ENCODE measurements at places on chromosomes 5 and 9.

DNA sequence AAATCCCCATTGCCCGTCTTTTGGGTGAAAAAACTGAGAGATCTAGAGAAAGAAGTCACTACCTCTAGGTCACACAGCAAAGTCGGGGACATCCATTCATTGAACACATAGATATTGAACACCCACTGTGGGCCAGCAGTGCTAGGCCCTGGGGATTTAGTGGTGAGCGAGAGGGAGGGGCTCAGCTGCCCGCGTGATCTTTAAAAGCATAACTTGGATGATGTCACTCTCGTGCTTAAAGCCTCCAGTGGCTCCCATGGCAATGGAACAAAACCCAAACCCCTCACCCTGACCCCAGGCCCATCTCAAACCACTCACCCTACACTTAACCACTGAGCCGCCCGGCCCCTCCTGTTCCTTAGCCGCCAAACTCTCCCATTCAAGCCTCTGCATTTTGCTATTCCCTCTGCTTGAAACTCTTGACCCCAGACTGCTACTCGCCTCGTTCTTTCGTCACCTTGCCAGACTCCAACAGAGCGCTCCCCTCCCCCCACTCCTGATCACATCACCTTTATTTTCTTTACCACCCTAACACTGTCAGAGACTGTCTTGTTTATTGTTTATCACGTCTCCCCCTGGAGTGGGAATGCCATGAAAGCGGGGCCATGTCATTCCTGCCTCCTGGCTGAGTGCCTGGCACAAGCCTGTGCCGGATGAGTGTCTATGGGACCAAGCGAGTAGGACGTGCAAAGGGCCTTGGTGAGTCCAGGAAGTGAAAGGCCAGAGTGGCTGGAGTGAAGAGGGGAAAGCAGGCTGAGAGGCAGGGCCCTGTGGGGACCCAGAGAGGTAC is 710 bp upstream of the PIP5KL1 start:
- DNase-seq, result no peak

GRCh38 chr5:14503681-14504331 is 77.8 kb upstream of the OTULINL start:
- DNase-seq, result no peak

DNA sequence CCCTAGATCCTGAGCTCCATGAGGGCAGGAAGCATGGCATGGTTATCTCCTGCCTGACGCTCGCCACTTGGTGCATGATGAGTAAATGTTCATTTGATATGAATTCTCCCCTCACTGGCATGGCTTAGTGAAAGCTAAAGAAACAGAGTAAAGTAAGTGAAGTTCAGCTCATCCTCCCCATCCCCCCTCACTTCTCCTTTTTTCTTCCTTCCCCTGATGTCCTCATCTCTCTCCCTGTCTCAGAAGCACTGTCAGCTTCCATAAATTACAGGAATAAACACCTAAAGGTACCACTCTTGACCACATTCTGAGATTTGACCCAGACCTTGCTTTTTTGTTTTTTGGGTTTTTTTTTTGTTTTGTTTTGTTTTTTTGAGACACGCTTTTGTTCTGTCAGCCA is 73.3 kb downstream of the SNX18 start:
- DNase-seq, result no peak

DNA sequence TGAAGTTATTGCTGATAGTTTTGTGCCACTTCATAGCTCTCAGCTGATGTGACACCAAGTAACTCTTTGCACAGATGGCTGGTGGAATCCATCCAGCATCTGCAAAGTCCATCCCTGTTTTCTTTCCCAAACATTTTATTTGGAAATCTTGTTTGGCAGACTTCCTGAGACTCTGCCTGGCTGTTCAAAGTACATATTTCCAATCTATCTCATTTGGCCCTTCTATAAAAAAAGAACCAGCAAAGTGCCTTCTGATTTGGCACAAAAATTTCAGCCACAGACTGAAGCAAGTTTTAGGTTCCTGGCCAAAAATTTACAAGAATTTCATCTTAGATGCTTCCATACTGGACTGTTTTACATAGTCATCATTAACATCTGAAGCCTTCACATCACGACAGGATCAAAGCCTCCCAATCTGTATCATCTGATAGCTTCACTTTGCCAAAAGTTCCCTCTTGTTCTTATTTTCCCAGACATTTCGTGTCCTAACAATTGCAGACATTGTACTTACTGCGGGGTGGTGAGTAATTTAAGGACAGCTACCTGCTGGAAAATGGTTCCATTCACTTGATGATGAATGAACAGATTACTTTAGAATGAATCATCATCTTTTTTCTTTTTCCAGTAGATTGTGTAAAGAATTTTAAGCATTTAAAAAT is 377.3 kb downstream of the KIAA0825 start:
- no peak for DNase-seq

- DNase-seq, result no peak
Measured at GRCh38 chr5:172548311-172548731, 92.7 kb upstream of the NEURL1B start.

DNA sequence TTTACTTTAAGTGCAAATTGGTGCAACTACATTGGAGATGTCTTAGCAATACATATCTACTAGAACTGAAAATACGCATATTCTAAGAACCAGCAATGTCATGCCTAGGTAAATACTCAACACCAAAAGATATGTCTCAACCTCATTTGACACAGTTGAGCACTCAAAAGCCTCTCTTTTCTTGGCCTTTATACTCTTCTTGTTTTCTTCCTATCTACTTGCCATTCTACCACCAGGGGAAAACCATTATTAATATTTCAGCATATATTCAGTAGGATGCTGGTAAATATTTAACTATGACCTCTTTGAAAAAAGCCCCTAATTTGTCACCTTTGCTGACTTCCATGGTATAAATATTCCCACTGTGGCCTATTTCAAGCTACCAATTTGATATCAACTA is 443.8 kb downstream of the LRRC70 start:
- DNase-seq, result no peak

GRCh38 chr5:74173241-74173640 is 467.3 kb downstream of the ENC1 start:
- DNase-seq, result no peak

DNA sequence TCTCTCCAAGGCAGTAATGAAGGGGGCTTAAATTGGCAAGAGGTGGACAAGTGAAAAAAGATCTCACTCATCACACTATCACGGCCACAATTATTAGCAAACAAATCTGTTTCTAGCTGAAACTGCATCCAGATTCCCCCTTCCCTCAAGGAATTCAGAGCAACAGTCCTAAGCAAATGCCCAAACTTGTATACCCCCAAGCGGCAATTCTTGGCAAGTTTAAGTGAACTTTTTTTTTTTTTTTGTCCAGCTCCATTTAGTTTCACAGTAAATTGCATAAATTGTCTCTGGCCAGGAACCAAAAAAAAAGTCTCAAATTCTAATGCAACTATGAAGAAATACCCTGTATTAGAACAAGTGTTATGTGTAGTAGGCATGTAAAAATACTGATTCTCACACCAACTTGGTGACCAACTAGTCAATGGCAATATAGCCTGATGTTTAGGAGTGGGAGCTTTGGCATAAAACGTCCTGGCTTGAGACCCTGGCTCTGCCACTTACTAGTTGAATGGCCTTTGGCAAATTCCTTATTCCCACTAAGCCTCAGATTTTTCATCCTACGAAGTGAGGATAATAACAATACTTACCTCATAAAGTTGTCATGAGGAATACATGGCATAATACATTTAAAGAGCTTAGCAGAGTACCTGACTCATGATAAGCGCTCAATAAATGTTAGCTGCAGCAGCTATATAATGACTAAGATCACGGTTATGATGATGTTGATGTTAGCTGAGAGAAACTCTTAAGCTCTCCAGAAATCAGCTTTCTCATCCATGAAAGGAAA is 193.2 kb downstream of the ADAMTSL1 start:
- no peak for DNase-seq

DNA sequence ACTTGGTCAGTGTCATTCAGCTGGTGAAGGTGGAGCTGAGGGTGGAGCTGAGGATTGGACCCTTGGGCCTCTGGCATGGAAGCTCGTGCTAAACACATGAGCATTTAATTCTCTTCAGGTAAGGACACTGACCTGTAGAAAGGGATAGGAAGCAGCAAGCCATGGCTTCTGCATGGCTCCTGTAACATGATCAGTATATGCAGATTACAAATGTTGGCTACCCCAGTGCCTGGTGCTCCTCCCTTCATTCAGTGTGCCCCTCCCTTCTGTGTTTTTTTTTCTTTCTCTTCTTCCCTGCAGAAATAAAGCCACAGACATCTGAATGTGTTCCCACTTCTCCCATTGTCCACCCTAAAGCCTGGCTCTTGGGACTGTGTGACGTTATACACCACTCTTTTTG is 52.9 kb downstream of the ARHGAP26 start:
- DNase-seq, result no peak

- DNase-seq, result no peak
Measured at GRCh38 chr5:31682025-31682424, 43.1 kb downstream of the PDZD2 start.

- DNase-seq, result no peak
Measured at GRCh38 chr5:120122703-120123102, 341.4 kb upstream of the PRR16 start.

DNA sequence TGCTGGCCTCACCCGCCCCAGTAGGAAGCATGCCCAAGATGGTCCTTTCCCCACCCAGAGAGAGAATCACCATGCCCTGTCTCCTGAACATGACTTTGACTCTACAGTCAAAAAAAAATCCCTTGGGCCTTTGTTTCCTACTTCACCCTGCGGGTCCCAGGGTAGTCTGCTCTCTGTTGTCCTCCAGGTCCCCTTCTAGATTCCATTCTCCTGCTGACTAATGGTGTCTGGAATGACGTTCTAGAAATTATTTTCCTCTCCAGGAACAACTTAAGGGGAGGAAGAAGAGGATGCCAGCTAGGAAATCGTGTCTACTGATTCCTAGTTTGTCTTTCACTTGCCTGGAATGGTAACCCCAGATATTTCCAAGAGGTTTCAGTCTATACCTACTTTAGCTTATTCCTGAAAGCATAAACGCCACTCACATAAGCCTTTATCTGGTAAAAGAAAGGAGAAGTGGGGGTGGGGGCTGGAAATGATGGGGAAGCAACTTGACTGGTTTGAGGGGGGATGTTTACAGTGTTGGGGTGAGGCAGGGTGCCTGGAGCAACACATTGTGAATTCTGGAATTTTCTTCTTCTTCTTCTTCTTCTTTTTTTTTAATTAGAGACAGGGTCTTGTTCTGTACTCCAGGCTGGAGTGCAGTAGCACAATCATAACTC is 93.9 kb downstream of the SNX18 start:
- no peak for DNase-seq

GRCh38 chr5:6829150-6829784 is 116.0 kb downstream of the TENT4A start:
- no peak for DNase-seq

- no peak for DNase-seq
Measured at GRCh38 chr5:95392593-95393182, 1.5 kb downstream of the FAM81B start.

DNA sequence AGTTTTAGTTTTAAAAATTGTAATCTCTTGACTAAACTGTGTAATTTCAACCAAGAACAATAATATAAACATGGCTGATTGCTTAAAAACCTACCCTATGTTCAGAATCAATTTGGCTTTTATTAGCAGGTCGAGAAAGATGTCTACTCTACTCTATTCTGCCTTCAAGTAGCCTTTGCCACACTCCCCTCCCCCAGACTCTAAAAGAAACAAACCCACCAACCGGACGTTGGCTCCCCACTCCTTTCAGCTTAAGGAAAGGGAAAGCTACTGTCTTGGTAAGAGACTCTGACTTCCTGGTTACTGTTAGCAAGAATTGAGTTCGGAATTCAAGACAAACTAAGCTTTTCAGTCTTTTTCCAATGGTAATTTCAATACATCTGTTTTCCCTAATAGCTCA is 46.7 kb downstream of the TNFAIP8 start:
- DNase-seq, result no peak

- DNase-seq, result no peak
Measured at GRCh38 chr5:133309984-133310621, 258.3 kb downstream of the HSPA4 start.

DNA sequence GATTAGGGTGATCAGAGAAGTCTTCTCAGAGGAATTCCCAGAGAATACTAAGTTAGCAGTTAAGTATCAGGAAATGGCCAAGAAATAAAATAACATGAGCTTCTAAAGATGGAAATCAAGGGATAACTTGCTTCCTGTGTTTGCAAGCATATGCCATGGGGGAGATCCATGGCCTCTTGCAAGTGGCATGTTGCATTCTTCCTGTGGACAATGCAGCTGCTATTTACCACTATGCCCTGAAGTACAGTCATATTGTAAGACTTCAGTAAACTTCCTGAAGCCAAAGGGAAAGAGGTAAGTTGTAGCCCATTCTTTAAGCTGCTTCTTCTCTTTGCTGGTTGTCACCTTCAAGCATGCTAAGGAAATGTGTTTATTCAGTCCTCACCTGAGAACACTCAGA is 154.7 kb upstream of the RUSC2 start:
- no peak for DNase-seq

DNA sequence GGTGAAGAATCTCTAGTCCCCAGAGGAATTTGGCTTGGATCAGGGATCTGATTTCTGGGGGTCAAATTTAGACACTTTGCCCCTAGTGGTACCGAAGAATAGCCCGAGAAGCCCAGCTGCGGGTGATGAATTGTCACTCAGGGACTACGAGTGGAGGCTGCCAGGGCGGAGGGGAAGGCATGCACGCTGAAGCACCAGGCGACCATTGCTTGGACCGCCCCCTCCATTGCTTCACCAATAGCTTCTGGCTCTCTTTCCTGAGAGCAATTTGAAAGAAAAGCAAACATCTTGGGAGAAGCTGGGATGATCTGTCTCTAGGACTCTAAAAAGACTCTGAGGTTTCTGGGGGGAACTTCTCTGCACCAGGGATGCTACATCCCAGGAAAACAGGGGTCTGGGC is 137.6 kb downstream of the CRB2 start:
- no peak for DNase-seq
